H1 (cell line): ENCODE measurements at places on chromosomes 2 and 18. TPM values are rescaled to one million over a fixed set of nuclear protein-coding genes. Genes with fewer than 3 reads are reported as not detected.
A peak's percentile ranks its signal among the peaks of the same experiment; 100 is the strongest.

Gene FSHR
- 0.06 TPM in 1 of 2 replicates, not detected in the other for polyA plus RNA-seq

Gene CXCR2
- 1.4 and 2.2 TPM in 2 replicates for polyA plus RNA-seq

Gene PDIA6
- 140 and 181 TPM in 2 replicates for polyA plus RNA-seq

GRCh38 chr2:181656450-181657291, at the start of gene CERKL:
Gene CERKL, minus strand, starts transcription at chr2:181657105. Its CDS starts 99 bp downstream, at chr2:181657006.
- DNase-seq, result peak; percentile 83

DNA sequence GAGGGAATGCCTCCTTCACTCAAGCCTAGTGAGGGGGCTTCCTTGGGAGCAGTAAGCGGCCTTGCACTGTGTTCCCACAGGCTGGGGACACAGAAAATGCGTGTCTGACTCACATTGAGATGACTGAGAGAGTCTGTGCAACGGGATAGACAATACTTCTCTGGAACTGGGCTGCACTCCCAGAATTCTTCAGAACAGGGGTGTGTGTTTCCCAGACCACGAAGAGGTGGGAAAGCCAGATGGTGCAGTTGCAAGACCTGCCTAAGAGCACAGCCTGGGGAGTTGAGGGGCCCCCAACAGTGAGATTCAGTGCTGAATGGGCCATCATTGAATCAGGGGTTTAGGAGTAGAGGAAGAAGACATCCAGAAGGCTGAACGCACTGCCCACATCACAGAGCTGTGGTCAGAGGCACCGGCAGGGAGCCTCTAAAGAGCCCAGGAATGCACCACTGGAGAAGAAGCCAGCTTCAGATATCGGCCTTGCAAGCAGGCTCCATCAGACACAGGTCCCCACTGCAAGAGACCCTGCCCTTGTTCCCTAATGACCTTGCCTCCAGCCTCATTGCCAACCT, 36.6 kb upstream of the MRPL19 start:
- DNase-seq, result no peak

DNA sequence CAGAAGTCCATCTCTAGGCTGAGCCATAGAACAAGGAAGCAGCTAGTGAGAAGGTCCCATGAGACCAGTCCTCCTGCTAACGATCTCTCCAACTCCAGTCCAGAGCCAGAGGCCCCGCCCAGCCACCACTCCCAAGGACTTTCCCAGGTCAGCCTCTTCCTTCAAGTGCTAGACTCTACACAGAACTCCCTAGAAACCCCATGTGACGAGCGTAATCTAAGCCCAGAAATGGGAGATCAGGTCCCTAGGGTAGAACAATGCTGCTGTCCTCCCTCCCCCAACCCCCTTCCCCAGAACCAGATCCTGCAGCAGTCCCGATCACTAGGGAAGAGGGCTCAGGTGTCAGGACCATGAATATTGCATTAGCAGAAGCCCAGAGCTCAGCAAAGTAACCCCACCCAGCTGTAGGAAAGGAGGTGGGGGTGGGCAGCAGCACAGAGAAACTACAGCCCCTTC, 6.9 kb downstream of the DCTN1 start:
- DNase-seq, result no peak

DNA sequence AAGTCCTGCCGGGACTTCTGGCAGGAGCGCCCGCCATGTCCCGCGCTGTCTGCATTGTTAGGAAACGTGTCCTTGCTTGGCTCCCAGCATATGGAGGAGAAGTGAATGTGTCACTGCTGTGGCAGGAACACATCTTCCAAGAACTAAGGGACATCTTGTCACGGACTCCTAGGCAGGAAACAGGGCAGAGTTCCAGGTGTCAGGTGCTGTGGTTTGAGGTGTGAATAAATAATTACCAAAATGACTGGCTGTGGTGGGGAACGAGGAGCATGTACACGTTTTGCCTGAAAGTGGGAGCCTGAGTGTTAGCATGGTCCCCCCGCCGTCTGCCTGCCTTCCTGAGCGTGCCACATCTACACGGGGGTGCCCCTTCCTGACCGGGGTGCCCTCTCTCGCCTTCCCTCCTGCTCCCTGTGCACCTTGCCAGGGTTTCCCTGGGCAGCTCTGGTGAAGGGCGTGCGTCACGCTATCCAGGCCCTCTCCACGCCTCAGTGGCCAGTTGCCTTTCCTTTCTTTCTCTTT, 237.5 kb downstream of the LDLRAD4 start:
- DNase-seq, result no peak

DNA sequence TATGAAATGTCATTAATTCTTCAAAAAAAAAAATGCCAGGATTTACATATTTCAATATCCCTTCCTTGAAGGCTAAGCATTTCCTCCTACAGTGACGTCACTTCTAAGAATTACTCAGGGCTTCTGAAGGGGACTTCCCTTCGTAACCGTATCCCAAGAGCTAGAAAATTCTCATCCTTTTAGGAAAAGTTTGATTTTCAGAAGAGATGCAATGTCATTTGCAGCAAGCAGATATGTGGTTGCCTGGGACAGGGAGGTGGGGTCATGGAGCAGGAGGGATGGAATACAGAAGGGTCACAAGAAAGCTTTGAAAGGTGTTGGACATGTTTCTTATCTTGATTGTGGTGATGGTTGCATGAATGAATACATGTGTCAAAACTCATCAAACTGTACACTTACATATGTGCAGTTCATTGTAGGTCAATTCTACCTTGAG, 97.0 kb upstream of the ATL2 start:
- DNase-seq, result no peak
